ENCODE measurements at places on chromosomes 5 and 9. TPM values are rescaled to one million over a fixed set of nuclear protein-coding genes. Genes with fewer than 3 reads are reported as not detected.

PCDHB16 gene
- 6.9 TPM for total RNA-seq

RNF44 gene
- total RNA-seq, result 85.8 TPM

SPATA31D3 gene
- not detected for total RNA-seq

CTSV gene
- total RNA-seq, result 6.7 TPM

PCDHB10 gene
- total RNA-seq, result 2.1 TPM

CCDC107 gene
- total RNA-seq, result 15.6 TPM

NUTM2F gene
- not detected for total RNA-seq

GNG10 gene
- 62.2 TPM for total RNA-seq

TTF1 gene
- 13.1 TPM for total RNA-seq

SPOCK1 gene
- total RNA-seq, result 45.1 TPM

STPG3 gene
- total RNA-seq, result 0.31 TPM

SYK gene
- 13.0 TPM for total RNA-seq

ORM1 gene
- 1.6 TPM for total RNA-seq

KIF24 gene
- total RNA-seq, result 9.6 TPM

MYMK gene
- total RNA-seq, result not detected

CNTFR gene
- total RNA-seq, result 3.5 TPM

EQTN gene
- total RNA-seq, result not detected

PCDHAC2 gene
- total RNA-seq, result 2.7 TPM

ADAMTSL1 gene
- total RNA-seq, result 6.0 TPM

SLIT3 gene
- total RNA-seq, result 56.6 TPM

TRIM36 gene
- total RNA-seq, result 55.2 TPM

GAPT gene
- total RNA-seq, result not detected

SLC45A2 gene
- 2.1 TPM for total RNA-seq

IRGM gene
- not detected for total RNA-seq

ANKRD20A1 gene
- total RNA-seq, result 3.3 TPM

Data from type B pancreatic cell (in vitro differentiated cells).